ENCODE measurements at places on chromosomes 6 and 20.

DNA sequence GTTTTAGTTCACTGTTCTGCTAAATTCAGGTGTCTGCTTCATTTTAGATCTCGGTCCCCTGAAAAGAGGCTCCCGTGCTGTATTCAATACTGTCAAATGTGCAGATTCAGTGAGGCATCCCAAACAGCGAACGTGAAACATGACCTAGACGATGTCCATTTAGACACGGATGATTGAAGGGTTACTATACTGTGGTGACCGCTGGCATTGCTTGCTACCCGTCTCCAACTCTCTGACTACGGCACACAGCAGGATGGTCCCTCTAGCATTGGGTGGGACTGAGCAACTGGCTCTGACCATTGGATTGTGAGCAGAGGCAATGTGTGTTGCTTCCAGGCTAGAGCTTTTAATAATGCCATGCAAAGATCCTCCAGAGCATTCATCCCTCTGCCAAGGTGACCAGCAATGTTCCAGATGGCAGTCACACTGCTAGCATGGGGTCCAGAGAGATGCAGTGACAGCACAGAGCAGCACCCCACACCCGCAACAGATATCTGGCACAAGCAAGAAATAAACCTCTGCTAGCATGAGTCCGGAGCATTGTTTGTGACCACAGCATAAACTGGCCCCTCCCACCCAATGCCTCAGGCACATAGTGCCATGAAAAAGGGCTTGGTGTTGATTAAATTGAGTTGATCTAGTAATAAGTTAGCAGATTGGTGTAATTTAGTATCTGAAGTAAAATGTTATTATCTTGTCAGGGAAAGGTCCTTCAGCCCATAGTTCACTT, 9.0 kb downstream of the METTL24 start:
- no peak for DNase-seq

DNA sequence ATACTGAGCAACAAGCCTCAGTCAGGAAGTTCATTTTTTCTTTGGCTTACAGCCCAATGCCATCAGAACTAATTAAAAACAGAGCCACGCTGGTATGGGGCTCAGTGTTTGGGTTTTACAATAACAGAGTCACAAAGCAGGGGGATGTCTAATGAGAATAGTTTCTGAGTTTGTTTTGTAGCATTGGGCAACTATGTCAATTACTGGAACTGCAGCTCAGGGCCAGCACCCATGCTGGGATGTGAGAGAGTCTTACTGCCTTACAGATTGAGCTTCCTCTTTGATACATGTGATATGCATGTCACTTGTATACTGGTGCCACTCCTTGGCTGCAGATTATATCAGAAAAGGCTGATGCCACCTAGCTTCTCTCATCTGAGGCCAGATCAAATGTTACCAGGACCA, 117.6 kb downstream of the TFAP2B start:
- DNase-seq = no peak

- no peak for DNase-seq
These were observed 103.8 kb downstream of the TMEM242 start for GRCh38 chr6:157219201-157220200.

DNA sequence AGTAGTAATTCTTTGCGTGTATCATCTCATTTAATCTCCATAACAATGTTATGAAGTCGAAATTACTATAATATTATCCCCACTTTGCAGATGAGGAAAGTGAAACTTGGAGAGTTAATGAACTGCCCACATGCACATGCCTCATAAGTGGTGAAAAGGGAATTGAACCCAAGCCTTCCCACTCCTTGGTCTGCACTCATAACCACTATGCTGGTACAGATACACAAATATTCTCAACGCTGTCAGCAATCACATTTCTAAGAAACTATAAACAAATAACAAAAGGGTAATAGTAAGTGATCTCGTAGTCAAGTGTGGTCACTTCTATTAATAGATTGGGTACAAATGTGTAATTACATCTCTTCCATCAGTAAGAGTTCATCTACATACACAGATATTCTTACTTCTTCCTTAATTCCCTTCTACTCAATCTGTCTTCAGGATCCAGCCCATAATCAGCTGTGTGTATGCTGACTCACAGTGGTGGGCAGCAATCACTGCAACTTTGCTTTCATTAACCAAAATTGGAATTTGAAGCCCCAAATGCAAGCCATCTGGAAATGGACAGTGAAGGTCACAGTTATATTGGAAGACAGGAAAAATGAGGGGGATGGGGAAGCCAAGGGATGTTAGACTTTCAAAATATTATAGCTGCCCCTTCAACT, 6.6 kb downstream of the PRSS35 start:
- no peak for DNase-seq

DNA sequence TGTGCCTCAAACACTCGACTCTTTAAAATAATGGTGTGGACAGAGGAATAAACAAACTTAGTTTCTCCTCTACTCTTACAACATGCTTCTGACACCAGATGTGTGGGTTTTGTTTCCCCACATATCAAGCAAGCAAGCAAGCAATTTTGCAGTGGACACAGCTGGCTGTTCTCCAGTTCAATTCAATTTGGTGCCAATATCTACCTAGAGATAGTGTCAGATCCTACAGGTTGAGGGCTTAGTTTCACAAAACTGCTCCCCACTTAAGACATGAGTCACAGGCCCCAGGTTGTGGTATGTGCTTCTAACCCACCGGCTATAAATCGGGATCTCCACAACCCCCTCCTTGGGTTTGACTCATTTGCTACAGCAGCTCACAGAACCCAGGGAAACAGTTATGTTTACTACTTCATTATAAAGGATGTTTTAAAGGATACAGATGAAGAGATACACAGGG, 131.4 kb upstream of the TRAF3IP2 start:
- no peak for DNase-seq

GRCh38 chr20:48457193-48458002, 370.4 kb downstream of the PREX1 start:
- DNase-seq = no peak

DNA sequence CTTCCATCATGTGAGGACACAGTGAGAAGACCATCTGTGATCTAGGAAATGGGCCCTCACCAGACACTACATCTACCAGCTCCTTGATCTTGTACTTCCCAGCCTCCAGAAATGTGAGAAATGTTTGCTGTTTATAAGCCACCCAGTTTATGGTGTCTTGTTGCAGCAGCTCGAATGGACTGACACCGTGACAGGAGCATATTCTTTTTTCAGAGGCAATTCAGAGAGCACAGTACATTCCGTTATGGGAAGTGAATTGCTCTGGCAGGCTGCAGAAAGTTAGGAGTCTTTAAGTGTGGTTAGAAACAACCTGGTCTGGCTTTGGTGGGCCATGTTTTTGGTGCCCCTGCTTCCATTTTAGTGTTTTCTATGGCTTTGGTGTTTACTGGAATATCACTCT, 75.1 kb downstream of the FIG4 start:
- DNase-seq = no peak

DNA sequence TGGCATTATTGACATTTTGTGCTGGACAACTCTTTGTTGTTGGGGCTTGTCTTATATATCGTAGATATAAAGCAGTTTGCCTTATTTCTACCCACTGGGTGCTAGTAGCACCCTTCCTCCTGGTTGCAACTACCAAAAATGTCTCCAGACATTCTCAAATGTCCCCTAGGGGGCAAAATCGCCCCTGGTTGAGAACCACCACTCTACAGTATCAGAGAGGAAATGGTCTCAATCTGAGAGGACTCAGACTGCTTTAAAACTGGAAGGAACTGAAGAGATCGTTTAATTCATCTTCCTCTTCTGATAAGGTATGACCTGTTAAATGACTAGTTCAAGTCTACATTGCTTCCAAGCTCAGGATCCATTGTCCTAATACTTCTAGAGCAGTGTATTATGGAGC, 14.9 kb downstream of the SH3BGRL2 start:
- DNase-seq = no peak

GRCh38 chr6:161261325-161261724, 12.5 kb downstream of the AGPAT4 start:
- DNase-seq = no peak

DNA sequence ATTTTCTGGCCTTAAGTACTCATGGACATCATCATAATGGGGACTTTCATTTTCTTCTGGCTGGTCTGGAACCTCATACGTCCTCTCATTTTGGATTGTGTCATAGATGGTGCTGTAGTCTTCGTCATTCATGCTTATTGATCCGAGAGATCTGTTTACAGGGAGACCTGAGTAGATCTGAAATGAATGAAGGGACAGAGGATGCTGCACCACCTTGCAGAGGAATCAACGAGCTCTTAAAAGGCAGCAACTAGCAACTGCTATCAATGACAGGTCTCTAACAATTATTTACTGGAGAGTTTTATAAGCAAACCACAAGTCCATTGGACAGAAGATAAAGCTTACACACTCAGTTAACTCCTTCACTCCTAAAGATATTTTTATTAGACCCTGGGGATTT, 49.7 kb upstream of the ENPP4 start:
- no peak for DNase-seq

- DNase-seq = peak; percentile 39
These were observed 591.9 kb downstream of the DOK5 start for GRCh38 chr20:55067158-55067825.

GRCh38 chr6:130138909-130139242, 83.9 kb downstream of the SAMD3 start:
- DNase-seq = no peak

GRCh38 chr6:164826831-164827468, 482.5 kb downstream of the C6orf118 start:
- no peak for DNase-seq

GRCh38 chr6:78505178-78505577, 362.2 kb upstream of the IRAK1BP1 start:
- no peak for DNase-seq

DNA sequence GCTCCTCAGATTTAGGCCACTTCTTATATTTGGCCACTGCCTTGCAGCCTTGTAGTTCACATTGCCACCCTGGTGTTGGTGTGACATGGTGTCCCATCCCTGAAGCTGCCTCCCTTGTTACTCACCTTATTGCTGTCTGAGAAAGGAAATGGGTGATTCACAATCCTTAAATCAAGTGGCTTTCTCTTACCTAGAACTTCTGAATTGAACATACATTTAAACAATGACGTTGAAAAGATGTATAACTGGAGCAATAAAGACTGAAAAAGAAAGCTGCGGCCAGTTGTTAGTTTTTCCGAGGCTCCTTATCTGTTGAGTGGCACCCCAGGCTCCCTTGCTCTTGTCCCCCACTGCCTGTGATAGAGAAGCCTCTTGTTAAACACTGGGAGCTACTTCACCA, 28.8 kb upstream of the GNRH2 start:
- no peak for DNase-seq

GRCh38 chr20:58921564-58921963, 59.5 kb upstream of the NELFCD start:
- DNase-seq = no peak

- DNase-seq = no peak
These were observed 435.3 kb upstream of the SPTLC3 start for GRCh38 chr20:12573442-12573841.

GRCh38 chr20:40811660-40812414, 122.8 kb upstream of the MAFB start:
- no peak for DNase-seq

DNA sequence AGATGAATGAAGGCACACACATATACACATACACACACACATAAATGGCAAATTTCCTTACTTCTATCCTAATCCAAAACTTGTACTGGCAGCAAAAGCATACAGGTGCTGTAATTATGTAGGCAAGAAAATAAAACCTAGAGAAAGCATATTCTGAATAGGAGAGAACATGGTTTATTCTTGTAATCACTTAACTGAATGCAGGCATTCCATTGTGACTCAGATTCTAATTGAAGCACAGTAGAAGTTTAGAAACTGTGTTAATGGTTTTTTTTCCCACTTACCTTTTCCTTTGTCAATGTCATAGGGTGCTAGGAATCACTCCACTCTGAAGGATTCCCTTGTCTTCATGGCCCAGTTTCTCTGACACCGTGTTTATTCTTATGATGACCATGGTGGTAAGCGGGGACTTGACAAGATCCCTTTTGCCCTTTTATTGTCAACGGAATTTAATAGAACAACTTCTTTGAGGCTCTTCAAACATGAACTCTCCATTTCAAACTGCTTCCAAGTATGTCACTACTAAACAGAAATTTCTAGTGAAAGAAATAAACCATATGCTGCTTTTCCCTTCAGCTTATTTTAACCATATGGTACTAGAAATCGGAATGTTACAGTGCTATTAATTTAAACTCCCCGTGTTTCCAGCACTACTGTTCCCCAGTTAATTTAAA, 164.2 kb downstream of the OGFRL1 start:
- DNase-seq = no peak

DNA sequence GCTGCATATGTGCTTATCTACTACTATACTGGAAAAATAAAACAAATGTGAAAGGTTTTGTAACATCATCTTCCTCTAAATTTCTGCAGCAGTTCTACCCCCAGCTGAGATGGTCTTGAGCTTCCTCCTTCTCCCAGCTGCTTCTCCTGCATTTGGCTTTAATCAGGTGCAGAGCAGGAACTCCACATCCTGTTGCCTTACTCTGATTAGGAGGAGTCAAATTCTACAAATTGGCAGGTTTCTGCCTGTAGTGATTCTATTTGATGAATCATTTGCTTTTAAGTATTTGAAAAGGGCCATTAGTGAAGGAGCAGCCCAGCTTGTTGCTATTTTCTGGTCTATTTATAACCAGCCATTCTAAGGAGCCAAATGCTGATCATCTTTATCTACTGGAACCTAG, 224.5 kb downstream of the GMDS start:
- DNase-seq = no peak

DNA sequence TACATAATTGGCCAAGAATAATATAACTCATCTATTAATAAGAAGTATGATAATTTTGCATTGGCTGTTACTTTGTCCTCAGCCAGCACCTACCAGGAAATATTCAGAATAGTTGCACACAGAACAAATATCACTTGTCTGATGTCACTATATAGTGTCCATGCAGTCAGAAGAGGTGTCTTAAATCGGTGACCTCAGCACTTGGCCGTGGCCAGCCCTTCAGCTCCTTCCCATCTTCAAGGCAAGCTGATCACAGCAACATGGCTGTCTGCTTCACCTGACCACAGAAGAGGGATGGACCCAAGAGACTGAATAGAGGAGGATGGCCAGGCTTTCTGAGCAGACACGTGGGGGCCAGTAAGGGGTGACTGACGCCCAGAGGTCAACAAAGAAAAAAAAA, 22.2 kb downstream of the PDE10A start:
- DNase-seq = no peak

- no peak for DNase-seq
These were observed 112.0 kb downstream of the LAMP5 start for GRCh38 chr20:9626357-9626756.

DNA sequence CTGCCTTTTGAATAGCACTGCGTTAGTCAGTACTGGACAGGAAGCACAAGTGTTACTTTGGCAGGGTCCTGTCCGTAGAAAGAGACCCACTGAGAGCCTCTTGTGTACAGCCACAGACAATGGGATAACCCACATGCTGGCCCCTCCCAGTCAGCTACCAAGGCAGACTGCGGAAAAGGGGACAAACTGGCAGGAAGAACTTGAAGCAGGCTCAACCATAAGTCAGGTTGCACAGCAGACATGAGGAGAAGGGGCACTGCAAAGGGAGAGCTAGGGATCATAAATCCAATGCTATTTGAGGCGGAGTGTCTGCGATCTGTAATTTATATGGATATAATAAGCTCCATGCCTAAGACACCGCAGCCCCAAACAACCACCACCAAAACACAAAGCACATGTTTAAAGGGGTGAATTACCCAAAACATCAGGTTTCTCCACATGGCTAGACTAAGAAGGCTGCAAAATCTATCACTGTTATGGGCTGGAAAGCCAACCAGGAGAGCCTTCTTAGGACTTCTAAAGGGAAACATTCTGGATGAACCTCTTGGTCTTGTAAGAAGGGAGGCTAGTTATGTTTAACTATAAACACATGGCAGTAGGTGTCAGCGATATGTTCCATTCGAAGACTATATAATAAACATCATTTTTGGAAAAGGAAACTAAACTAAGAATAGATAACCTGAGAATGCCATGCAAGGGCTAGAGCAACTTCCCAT, 141.7 kb downstream of the BACH2 start:
- no peak for DNase-seq

Measured in left cardiac atrium (tissue), 4 donors.